ENCODE measurements at places on chromosomes 6 and 20.

DNA sequence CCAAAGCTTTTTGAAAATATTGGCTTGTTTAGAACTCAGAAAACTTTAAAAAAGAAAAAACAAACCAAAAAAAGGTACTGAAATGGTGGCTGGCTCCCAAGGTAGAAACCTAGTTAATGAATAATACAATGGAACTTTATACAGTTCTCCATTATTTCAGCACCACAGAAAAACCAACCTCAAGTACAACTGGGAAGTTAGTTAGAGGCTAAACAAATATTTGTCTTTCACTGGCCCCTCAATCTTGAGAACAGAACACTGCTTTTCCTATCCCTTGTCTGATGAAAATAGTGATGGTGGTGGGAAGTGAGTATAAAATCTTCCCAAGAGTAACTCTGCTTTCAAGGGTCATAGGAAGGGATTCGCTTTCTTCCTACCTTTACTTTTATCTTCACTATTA is 126.5 kb downstream of the REV3L start:
- DNase-seq, result no peak

- DNase-seq, result no peak
Measured at GRCh38 chr6:106197441-106197840, 111.3 kb downstream of the PRDM1 start.

DNA sequence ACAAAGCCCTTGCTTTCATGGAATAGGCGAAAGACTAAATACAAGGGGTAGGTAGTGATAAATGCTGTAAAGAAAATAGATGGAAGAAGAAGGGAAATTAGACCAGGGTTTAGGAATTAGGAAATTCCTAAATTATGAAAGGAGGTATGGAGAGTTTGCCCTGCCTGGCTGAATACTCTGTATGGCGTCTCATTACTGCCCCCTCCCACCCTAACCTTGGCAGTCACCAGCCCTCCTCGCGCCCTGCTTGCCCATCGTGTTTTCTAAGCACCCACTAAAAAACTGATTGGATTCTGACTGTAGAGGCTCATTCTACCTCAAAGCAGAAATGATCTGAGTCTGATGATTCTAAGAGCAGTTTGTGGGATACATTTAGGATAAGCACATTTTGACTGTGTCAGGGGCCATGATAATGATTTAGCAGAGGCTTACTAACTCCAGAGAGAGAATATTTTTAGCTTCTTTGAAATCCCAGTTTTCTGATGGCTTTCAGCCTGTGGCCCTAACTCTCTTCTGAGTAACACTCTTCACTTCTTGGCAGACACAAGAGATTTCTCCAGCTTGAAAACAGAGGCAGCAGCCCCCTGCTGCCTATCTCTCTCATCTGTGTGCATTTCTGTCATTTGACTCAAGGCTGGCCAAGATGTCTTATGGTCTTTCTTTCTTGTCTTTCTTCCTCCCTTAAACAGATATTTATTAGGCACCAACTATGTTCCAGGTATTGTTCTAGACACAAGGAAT is 1.4 kb upstream of the CHD6 start:
- DNase-seq, result no peak

DNA sequence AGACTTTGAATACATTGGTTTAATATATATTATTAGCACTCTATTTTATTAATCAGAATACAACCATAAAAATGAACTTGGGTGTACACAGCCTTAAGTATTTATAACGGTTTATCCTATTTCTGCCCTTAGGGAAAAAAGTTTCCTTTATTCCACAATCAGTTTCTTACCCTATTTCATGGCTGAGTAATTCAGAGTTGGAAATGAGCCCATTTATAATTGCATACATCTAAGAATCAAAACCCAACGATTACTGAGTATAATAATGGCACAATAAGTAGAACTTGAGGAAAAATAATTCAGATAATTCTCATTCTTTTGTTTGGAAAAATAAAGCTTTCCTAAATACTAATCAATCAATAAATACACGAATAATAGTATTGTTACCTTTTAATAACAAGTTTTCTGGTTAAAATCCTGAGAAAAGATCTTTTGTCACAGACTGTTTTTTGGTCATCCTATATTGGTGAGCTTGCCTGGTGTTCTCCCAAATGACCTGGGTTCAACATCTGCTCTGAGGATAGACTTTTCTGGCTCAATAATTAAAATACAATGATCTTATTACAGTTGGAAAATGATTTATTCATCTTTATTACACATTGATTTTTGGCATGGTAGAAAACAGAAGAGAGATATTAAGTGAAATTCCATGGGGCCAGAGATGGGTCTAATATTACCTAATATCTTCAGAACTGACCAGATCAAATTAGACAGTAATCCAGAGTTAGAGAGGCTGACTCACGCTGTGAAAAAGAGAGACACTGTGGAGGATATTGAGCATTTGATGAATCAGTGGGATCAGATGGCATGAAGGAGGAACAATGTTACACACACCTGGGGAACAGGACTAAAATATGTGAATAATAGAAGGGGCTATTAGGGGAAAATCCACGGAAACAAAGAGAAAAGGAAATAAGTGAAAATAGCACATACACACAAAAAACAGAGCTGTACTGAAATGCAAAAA is 162.1 kb upstream of the TBX18 start:
- no peak for DNase-seq

DNA sequence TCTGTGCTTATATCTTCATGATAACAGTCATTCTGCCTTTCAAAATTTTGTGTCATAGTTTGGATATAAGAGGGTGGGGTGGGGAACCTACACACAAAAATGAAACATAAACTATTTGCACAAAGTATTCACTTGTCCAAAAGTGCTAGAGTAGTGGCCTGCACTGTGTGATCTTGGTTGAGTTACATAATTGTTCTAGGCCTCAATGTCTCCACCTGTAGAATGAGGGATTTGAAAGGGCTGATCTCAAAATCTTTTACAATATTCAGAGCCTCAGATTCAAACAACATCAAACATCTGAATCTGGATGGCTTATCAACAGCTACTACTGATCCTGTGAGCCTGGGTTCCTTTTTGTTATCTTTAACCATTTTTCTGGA is 64.3 kb upstream of the TMEM30A start:
- no peak for DNase-seq

- no peak for DNase-seq
Measured at GRCh38 chr6:92647630-92648029, 771.7 kb downstream of the EPHA7 start.

DNA sequence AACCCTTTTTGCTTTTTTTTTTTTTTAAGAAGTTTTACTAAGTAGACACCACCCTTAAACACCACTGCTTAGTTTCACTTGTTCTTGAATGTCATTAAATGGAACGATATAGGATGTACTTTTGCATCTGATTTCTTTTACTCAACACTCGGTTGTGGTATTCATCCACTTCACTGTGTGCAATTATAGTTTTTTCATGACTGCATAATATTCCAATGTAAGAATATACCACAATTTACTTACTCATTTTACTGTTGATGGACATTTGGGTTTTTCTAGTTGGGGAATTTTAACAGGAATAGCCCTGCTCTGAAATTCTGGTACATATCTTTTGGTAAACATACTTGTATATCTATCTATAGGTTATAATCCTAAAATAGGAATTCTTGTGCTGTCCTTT is 29.9 kb downstream of the RTN4IP1 start:
- no peak for DNase-seq

DNA sequence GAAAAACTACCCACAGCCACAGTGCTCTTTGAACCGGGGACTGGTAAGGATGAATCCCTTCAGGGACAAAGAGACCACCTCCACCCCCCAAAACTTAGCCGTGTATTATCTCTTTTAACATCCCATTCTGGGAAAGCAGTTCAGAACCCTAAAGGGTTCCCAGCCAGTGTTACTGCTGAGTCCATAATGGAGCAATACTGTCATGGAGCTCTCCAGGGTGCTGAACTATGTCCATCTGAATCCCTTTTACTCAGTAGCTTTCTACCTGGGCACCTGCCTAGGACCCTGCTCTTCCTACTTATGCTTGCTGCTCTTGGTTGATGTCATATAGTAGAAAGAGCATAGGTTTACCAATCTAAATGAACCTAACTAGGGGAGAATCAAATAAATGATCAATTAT is 22.3 kb upstream of the SAYSD1 start:
- DNase-seq, result no peak

- DNase-seq, result no peak
Measured at GRCh38 chr20:33400812-33401183, 521 bp downstream of the CDK5RAP1 start.

DNA sequence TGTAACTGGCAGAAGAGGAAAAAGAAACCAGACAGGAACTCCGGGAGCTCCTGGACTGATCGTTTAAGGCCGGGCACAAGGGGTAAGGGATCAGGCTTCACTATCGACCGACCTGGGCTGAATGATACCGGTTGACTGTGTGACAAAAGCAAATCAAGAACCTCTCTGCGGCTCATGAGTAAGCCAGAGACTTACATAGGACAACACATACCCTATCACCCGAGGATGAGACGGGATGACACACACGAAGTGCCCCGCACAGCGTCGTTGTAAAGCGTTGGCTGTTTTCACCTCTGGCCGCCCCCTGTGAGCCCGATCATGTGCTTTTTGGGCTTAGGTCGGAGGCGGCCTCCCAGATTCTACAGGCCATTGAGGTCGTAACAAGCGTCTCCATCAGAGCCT is 695 bp upstream of the TGIF2 start:
- no peak for DNase-seq

DNA sequence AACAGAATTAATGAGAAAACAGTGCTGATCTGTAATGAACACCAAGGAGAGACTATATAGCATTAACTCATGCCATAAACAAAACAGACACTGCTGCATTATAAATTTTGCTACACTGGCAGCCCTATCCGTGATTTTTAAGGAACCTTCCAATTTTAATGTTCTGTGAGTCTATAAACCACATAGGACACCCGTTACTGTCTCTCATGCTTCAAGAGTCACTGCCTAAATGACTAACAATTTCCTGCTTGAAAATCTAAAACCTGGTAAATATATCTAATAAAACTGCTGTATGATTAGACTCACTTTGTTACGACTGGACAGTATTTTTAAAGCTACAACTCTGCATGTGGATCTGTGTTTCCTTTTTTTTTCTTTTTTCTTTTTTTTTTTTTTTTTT is 8.7 kb downstream of the CHD6 start:
- no peak for DNase-seq

GRCh38 chr6:161226009-161226964 is 47.6 kb downstream of the AGPAT4 start:
- DNase-seq, result no peak

DNA sequence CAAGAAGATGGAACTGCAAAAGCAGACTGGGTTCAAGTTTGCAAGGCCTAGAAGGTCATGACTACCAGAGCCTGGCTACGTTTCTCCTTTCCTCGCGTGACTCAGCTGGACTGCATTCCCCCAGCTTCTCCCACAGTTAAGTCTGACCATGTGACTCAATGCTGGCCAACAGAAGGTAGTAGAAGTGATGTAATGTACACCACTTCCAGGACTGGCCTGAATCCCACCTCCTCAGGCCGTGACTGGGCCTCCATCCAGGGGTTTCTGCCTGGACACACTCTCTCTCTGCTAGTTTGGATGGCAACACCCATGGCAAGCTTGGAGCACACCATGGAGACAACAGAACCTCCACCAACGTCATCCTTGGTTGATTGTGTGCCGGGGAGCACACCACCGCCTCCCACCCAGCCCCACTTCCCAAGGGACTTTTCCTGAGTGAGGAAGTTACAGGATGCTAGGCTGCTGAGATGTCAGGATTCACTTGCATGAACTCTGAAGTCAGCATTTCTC is 112.0 kb upstream of the CDYL start:
- DNase-seq, result no peak

DNA sequence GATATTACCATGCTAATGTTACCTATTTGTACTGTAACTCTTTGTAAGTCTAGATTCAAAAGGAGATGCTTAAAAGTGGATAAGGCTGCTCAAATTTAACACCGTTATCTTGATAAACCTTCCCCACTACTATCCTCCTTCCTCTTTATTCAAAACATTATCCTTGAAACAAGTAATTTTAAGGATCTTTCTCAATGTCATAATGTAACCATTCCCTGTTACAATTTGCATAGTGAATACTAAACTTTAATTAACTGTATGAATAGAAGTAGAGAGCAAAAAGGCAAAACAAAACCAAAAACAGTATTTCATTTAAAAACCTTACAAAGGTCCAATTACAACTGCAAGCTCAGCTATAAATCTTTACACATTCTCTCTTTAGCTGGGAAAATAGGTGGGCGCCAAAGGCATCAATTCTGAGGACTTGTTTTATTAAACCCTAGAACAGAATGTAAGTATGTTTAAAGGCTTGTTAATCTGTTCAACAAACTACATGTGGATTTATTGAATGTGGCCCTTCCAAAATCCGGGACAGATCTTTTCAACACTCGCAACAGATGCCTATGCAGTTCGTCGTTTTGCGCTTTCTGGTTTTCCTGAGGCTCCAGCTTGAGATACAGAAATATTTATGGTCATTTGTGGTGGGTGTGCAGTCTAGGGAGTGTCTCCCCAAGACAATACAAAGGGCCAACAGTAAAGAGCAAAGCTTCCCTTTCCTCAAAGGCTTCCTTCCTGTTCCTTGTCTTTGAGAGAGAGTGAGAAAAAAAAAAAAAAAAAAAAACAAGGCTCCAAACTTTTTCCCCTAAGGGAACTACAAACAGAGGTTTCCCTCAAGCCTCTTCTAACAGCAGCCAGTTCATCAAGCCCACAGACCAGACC is 15.1 kb downstream of the KIF13A start:
- no peak for DNase-seq

DNA sequence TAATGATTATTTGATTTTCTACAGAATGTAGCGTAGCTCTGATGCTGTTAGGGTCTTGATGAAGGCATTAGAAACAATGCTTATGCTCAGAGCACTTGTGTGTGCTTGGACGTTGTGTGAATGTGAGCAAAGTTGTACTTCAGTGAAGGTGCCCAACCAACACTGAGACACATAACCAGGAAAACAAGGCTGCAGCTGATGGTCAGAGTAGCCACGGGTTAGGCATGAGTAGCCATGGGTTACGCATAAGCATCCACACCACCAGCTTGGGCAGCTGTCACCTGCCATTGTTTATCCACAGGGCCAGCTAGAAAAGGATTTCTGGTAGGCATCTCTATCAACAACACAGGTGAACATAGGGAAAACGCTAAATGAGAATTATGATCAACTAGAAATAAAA is 326.6 kb downstream of the NRN1 start:
- DNase-seq, result no peak

DNA sequence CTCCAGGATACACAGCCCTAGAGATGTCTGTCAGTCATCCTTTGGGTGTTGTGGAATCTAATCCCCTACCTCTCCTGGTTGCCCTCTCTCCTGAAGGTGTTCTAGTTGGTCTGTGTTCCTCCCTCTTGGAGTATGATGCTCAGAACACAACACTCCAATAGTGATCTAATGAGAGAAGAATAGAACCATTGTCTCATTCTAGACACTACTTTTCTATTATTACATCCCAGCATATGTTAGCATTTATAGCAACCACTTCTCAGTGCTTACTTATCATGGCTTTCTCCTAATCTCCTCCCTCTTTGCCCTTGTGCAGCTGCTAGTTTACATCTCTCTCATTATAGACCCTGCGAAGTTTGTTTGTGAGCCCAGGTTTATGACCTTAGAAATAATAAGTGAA is 109.0 kb downstream of the UNC5CL start:
- DNase-seq, result no peak

- DNase-seq, result no peak
Measured at GRCh38 chr6:75230484-75231325, 12.9 kb downstream of the COX7A2 start.
